ENCODE measurements at places on chromosomes 12 and 14. TPM values are rescaled to one million over a fixed set of nuclear protein-coding genes. Genes with fewer than 3 reads are reported as not detected.

DNA sequence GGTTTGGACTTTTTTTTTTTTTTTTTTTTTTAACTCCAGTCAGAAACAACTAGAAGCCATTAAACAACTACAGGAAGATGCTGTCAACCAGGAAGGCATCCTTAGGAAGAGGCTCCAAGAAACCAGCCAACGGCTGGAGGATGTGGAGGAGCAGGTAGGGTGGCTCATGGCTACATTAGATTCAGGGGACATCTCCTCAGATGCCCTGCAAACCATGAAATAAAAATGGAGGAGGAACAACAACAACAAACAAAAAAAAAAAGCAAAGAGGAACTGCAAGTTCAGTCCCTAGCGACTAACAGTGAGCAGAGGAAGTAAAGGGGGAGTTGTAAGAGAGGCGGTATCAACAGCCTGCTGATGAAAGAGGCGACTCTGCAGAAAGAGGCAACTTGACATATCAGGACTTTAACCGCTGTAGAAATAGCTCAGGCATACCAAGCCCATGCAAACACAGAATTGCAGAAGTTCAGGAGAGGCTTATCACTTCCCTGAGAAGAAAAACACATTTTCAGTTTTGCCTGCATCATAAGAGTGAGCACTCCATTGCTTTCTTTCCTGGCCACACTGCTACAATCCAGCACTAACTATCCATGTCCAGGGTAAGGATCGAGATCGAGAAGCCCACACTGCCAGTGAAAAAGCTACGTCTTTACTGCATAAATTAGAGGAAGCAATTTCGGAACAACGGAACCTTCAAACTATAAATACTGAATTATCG is 103.5 kb upstream of the BCAT1 start:
- peak; percentile 69 for DNase-seq

DNA sequence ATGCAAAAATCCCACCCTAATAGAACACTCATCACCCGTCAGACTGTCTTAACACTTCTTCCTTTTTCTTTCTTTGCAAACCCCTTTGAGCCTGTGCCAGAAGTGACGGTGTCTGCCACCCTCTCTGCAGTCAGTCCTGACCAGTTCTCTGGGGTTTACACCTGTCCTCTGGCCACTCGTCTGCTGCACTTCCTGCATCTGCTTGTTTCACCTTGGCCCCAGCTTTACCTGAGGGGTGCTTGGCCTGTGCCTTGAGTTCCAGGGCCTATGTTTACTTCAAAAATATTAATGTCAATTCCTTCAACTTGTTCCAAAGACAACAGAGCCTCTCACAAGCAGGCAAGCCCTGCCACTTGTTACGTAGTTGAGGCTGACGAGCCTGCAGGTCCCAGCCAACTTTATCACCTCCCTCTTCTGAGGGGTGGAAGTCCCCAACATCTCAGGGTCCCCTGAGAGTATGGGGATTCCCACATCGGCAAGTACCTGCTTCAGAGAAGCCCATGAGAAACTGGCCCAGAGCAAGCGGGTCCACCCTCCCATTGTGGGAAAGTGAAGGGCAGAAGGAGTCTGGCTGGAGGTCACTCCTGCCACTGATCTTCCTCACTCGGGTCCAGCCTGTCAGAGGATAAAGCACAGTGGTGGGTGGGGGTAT is 205.4 kb downstream of the DAD1 start:
- no peak for DNase-seq

GRCh38 chr14:68297876-68298468 is 478.4 kb downstream of the RAD51B start:
- DNase-seq, result no peak

- DNase-seq, result no peak
Measured at GRCh38 chr12:71578694-71579258, 84.9 kb downstream of the ZFC3H1 start.

DNA sequence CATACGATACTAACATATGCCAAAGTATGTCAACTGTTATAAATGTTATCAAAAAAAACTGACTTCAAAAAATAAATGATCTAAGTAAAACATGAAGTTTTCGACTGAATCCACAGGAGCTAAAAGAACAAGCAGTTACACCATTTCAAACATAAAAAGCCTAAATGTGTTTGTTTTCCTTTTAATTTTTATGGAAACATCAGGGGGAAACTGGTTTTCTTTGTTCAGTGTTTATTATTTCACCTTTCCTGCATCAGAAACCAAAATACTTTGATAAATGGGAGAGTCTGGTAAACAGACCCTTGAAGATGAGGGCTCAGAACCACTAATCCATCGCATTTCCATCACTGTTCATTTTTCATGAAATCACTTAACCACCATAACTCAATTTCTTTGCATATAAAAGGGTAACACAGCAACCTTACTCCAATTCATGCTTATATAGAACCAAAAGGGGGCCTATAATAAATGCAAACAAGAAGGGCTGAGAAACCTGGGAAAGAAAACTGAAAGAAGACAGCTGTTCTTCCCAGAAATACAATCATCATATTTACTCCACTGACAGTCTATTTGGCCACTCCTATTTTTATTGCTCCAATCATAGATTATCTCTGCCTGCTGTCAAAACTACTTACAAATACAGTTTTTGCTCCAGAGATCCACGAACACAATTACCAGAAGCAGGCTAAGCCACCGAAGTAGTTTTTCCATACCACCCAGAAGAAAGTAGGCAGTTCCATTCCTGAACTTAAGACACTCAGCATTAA is 17.0 kb downstream of the FGD6 start:
- DNase-seq, result no peak

Gene NUBPL
- 9.0 TPM for total RNA-seq

Gene CCDC38
- 0.33 TPM for total RNA-seq

Gene WNT5B
- 0.47 TPM for total RNA-seq

DNA sequence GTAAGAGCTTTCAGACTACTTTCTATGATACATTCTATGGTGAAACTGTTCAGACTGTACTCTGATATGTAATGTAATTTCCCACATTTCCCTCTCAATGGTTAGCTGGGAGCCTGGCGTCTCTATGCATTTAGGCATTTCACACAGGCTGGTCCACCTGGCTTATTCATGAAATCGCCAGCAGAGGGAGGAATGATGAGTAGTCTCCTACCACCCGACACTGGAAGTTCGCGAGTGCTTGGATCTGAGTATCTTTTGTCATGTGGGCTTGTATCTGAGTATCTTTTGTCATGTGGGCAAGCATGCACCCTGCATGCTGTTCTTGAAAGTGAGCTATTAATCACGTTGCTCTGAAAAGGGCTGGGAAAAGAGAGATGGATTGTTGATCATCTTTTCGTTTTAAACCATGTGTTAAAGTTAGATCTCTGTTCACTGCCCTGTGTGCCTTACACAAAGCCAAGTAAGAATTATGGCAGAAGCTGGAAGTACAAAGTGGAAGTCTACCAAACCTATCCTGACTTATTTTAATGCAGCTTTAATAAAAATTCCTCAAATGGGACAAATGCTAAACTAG is 235.0 kb downstream of the ATP23 start:
- no peak for DNase-seq

- no peak for DNase-seq
Measured at GRCh38 chr12:56461235-56462159, 6.9 kb upstream of the SPRYD4 start.

GRCh38 chr12:66848967-66849366 is 170.1 kb upstream of the GRIP1 start:
- DNase-seq, result no peak

GRCh38 chr12:27623645-27624044 is 72.6 kb upstream of the REP15 start:
- DNase-seq, result no peak

Gene GLIPR1
- total RNA-seq, result 47.1 TPM

Gene SAMD15
- total RNA-seq, result 0.43 TPM

GRCh38 chr14:99064262-99064954 is 207.6 kb downstream of the BCL11B start:
- DNase-seq, result no peak

DNA sequence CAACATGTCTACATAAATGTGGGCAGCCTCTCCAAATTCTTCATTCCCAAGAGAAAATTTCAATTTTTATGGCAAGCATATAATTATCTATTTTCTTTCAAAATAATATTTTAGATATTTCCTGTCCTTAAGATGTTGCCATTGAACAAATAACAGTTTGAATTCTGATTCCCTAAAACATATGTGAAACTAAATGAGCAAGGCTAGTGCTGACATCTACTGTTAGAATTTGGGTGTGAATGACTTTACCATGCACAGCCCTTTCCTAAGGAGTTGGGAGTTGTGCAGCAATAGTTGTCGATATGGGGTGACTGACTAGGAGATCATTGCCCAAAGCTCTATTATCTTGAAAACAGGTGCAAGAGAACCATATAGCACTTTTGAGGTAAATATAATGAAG is 108.2 kb upstream of the SLC38A4 start:
- no peak for DNase-seq

Gene ARMH4
- total RNA-seq, result not detected

DNA sequence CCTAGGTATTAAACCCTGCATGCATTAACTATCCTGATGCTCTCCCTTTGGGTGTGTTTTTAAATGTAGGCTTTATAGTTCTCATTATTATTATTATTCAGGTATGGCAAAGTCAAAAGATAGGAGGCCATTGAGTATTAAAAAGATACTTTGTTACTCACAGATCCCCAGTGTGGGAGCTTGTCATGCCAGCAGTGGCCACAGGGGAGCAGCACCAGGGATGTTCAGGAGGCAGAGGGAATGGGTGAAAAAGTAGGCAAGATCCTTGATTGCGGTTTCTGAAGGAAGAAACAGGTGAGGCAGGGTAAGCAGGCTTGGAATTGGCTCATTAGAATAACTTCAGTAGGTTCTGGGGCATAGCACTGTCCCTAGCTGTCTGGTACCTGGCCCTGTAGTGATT is 382.2 kb downstream of the MED13L start:
- no peak for DNase-seq

GRCh38 chr12:107029081-107029480 is 42.1 kb upstream of the MTERF2 start:
- no peak for DNase-seq

Gene NOC4L
- total RNA-seq, result 48.2 TPM

DNA sequence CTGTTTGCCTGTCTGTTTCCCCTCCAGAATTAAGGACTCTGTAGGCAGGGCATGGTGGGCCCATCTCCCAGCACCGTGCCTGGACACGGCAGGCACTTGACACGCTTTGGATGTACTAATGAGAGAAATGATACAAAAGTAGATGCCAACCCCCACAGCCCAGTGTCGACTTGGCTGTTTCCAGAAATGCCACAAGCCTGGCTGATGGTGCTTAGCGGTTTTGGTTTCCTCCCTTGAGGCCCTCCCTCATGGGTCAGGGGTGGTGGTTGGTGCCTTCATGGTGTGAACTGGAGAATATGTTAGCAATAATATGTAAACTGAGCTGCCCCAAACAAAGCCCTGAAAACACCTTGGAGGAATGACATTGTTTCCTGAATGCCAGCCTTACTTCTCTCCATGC is 55.5 kb upstream of the ESRRB start:
- peak; percentile 57 for DNase-seq

DNA sequence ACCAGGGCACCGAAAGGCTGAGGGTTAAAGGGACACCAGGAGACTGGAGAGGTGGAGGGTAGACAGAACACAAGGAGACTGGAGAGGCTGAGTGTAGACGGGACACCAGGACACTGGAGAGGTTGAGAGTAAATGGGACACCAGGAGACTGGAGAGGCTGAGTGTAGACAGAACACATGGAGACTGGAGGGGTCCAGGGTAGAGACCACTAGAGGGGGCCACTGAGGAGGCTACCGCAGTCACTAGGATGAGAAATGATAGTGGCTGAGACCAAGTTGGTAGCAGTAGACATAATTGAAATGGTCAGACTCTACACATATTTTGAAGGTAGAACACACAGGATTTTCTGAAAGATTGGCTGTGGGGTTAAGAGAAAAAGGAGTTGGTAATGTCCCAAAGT is 68.2 kb downstream of the PAH start:
- no peak for DNase-seq

- DNase-seq, result no peak
Measured at GRCh38 chr12:38713294-38713693, 192.1 kb downstream of the CPNE8 start.

Gene RIN3
- 151 TPM for total RNA-seq

GRCh38 chr12:119705182-119705581 is 37.2 kb downstream of the PRKAB1 start:
- no peak for DNase-seq

GRCh38 chr12:101010896-101011295 is 199.1 kb downstream of the SLC5A8 start:
- DNase-seq, result no peak

DNA sequence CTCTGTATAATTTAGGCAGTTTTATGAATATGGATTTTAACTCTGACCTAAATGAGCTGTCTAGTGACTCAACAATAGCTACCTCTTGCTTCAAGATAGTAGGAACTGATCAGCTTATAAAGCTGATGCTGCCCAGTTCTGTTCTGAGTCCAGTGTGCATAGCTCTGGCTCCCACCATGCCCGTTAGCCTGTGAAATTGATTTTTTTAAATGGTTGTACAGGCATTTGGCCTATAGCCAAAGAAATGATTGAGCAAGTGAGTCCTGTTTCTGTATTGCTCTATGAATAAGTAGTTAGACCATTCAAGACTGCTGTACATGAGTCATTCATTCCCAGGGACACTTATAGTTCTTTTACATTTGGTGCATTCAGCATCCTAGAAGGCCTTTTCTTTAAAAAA is 36.4 kb downstream of the SAMD4A start:
- DNase-seq, result no peak

Gene CIROP
- not detected for total RNA-seq

DNA sequence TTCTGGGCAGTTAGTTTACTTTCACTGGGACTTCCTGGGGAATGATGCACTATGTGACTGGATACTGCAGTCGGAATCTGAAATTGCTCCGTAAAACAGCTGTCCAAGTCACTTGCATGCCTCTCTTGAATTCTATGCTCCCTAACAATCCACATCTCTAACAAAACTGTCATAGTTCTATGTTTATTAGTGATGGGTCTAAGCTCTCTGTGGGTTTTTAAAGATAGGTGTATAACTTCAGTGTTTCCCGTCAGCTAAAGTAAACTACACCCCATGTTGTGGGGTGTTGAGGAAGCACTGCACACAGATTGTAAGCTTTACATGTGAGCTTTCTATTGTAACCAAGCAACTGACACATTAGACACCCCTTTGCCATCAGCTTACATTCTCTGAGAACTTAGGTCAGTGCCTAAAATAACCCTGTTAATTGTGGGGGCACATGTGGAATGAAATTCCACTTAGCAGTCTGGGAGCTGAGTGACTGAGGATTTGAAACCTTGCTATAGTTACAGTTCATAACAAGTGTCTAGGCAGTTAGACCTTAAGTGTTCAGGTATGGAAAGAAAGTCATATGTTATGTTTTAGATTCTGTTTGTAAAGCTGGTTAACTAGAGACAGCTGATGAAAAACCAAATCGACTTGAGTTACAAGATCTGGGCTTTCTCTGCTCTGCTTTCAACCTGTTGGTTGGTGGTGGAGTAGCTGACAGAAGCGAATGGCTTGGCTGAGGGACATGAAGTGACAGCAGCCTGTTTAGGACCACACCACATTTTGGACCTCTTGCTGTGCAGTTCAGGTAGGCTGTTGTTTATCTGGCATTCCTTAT is 165.7 kb downstream of the AKAP6 start:
- no peak for DNase-seq

DNA sequence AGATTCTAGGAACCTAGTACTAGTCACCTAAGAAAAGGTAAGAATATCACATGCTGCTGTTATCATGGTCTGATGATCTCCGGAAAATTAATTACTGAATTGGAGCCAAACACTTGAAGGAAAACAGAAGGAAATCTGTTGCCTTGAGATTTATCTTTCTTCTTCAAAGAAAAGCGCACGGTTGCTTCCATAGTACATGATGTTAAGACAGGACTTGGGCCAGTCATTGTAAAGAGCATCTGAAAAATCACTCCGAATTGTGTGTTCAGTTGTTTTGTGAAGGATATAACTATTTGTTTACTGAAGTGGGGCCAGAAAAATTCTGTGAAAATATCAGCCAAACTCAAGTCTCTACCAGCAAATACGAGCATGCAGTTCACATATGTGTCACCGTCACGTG is 134.9 kb upstream of the FOXN3 start:
- no peak for DNase-seq
